ENCODE measurements at places on chromosomes 2 and 18.

DNA sequence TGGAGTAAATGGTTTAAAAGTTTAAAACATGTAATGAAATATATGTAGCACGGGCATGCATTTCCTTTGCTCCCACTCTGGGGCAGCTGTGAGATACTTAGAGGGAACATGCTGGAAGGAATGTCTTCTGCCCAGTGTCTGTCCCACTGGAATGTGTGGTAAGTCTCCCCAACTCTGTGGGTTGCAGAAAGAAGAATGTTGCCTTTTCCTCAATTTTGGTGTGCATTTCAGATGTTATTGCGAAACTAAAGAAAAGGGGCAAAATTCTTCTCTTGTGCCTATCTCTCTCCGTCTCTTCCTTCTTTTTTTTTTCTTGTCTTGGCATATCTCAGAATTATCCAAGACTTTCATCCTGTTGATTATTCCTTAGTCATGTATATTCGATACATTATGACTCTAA, 201.1 kb downstream of the SH3RF3 start:
- DNase-seq, result no peak

GRCh38 chr2:109058191-109058632, 69.2 kb upstream of the EDAR start:
- DNase-seq, result no peak

DNA sequence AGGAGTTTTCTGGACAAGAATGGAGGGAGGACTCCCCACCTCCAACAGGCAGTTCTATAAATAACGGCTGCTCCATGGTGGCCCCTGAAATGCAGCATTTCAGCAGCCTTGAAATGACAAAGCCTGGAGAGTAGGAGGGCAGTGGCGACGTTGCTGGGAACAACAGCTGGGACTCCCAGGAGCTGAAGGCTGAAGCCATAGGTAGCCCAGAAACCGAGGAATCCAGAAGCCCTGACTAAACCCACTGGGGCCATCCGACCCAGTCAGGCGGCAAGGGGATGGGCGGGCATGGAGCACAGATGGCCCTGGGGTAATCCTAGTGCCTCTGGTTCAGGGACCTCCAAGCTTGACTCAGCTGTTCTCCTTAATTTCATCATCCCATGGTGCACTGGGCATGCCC, 9.0 kb downstream of the PRKAG3 start:
- no peak for DNase-seq

DNA sequence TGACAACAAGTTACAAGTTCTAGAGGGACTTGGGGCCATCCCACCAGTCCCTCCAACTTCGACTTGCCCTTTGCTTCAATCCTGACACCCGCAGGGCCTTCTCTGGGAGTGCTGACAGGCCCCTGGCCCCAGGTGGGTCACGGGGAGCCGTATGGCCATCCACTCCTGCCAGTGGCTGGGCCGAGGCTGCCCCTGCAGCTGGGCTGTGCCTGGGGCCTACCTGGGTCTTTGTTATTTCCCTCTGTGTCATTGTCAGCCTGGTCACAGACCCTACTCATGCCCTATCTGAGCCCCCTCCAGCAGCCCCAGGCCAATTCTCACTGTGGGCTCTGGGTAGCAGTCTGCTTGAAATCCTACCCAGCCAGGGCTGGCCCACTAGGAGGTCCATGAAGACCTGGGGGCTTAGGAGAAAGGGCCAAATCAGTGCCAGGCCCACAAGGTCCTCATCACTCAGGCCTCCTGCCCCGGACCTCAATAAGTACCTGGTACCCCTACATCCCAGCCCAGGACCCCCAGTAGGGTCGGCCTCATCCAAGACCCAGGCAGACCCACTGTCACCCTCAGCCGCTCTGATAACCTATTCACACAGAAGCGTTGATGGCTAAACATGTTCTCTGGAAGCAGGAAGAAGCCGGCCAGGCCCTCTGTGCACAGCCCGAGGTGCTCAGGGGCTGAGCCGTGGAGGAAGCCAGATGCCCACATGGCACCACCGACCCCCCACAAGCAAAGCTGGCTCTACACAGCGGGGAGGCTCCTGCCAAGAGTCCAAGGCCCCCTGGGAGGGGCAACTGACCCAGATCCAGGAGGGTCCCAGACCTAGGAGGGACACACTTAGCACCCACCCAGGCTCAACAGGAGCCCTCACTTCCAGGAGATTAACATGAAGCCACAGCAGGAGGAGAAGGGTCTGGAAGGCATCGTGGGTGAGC, 57.7 kb downstream of the BIN1 start:
- DNase-seq, result no peak

DNA sequence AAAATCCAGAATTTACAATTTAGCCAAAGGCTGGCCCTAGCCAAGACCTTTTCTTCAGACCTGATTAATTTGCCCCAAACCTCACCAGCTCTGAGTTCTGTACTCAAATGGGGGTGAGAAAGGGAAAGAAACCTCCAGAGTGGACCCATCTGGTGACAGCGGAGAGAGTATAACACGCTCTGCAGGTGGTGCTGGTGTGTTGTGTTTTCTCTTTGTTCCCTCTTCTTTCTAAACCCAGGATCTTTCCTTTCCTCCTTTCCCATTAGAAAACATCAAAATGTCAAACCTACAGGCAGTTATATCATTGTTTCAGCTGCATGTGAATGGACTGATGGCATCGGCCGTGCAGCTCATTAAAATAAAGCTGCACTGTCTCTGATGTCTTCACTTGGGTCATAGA, 253.2 kb upstream of the SP5 start:
- DNase-seq, result no peak

DNA sequence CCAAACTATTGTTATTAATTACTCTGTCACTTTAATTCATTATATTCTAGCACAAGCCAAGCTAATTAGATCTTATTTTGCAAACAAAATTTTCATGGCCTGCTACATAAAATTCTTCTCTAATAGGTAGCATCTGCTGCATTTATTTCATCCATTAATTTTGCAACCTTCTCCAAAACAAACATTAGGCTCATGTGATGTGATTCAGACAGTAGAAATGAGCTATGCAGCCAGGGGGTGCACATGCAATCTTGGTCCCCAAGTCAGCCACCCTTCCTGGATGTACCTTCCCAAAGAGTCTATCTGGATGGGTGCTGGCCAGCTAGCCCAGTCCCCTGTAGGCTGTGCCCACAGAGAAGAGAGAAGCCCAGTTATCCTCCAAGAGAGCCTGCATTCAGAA, 242.1 kb upstream of the OSR1 start:
- DNase-seq, result no peak

GRCh38 chr2:128984081-128984480, 665.4 kb upstream of the HS6ST1 start:
- no peak for DNase-seq

GRCh38 chr2:207901401-207901800, 123.9 kb downstream of the PLEKHM3 start:
- no peak for DNase-seq

DNA sequence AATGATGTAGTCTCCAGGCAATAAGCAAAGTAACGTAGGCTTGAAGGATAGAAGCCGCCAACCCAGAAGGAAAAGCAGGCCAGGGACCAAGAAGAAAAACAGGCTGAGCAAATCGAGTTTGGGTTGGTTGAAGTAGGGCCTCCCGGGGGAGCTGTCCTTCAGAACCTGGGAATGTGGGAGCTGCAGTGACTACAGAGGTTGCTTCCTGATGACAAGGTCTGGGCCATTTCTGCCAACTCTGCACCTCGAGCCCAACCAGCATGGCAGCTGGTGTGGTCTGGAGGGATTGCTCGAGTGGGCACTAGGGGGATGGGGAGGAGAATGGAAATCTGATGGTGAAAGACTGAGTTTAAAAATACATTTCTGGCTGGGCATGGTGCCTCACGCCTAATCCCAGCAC, 14.1 kb downstream of the ACMSD start:
- no peak for DNase-seq

DNA sequence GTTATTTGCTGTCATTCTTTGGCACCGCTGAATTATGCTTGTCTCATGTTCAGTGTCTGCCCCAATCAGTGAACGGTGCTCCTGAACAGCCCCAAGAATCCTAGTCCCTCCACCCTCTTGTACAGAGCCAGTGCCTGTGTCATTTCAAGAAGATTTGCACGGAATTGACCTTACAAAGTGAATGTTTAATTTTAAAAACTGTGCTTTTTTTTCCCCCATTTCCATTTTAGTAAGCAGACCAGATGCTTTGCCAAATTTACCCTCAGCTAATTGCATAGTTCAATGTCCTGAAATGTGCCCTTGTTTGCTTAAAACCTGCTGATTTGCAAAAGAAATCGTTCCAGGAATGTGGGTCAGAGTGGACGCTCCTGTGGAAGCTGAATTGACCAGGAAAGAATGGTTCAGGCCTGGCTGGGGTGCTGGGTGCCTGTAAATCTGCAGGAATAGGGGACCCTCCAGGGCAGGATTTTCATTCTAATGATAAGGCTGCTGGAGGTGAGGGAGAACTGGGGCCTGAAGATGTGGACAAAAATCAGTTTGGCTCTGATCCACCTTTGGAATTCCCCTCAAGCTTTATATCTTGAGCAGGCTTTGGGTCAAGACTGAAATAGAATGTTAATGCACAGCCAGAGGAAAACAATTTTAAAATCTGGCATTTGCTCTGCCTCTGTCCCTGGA, 20.1 kb downstream of the TMEM17 start:
- DNase-seq, result no peak

GRCh38 chr2:23617811-23618215, 232.8 kb downstream of the KLHL29 start:
- DNase-seq, result no peak

GRCh38 chr2:205025580-205026240, 480.4 kb downstream of the PARD3B start:
- no peak for DNase-seq

DNA sequence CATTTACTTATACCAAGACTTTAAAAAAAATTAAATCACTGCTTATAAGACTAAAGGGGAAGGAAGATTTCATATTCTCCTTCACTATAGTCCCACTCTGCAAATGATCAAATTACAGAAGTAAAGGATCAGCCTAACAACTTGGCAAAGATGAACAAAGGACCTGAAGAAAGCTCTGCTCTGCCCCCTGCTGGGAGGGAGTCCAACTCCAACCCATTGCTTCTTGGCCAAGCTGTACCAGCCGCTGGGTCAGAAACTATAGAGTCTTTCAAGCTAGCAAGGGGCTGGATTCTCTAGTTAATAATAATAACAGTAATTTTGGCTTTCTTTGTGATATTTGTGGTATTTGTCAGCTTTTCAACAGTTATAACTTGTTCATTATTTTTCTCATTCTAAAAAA, 927.0 kb upstream of the CRIM1 start:
- peak; percentile 1 for DNase-seq

DNA sequence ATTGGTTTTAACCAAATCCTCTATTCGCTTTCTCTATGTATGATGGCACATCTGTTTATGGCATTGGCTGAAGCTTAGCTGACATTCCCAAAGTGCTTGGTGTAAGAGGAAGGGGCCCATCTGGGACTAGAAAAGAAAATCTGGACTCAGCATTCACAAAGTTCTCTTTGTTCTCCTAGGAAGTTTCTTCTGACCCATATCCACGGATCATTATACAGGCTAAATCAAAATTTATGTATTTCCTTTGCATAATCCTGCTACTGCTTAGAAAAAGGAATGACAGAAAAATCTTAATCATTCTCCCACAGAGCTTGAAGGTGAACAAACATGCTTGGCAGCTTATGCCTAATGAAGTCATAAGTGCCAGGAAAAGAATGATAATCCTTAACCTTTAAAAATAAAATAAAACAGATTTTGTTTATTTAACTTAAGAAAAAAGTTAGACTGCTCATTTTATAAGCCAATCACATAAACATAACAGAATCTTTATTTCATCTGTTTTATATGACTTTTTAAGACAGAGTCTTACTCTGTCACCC, 88.4 kb downstream of the NYAP2 start:
- DNase-seq, result no peak

- DNase-seq, result no peak
These were observed 148.6 kb downstream of the NCK2 start for GRCh38 chr2:105893011-105893995.

DNA sequence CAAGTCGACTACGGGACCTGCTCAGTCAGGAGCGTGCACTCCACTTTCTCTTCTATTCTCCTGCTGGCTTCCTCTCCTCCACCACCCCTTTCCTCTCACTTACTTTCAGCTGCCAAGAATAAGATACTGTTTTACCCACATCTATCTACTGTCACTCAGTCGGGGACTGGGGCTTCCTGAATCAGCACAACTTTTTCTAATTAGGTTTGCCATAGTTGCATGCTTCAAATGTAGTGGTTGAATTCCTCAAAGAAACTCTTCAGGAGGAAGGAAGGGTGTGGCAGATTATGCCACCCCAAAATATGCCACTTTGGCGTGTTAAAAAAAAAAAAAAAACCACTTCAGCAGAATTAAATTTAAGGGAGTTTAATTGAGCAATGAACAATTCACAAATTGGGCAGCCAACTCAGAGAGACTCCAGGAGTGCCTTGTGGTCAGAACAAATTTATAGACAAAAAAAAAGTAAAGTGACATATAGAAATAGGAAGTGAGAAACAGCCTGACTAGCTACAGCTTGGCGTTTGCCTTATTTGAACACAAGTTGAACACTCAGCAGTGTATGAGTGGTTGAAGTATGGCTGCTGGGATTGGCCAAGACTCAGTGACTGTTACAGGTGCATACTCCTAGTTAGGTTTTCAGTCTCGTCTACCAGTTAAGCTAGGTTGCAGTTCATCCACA, 32.5 kb upstream of the RMDN2 start:
- no peak for DNase-seq

- DNase-seq, result no peak
These were observed 97.3 kb upstream of the GCFC2 start for GRCh38 chr2:75807992-75808391.

DNA sequence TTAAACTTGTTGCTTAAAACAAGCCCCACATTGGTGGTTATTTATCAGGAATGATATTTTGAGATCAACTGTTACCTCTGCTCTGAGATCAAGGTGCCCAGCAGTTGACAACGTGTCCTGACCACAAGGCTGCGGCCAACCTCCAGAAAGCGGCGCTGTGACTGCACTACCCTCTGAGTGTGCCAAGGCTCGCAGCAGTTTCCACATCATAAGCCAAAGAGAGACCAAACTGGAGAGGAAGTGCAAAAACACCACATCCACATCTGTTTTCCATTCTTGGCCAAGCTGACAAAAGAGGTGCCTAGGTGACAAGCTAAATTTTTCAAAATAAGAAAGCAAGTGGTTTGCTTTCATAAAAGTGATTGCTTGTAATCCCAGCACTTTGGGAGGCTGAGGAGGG, 410.8 kb upstream of the POU3F3 start:
- no peak for DNase-seq
